ENCODE measurements at places on chromosomes 16 and 17.

DNA sequence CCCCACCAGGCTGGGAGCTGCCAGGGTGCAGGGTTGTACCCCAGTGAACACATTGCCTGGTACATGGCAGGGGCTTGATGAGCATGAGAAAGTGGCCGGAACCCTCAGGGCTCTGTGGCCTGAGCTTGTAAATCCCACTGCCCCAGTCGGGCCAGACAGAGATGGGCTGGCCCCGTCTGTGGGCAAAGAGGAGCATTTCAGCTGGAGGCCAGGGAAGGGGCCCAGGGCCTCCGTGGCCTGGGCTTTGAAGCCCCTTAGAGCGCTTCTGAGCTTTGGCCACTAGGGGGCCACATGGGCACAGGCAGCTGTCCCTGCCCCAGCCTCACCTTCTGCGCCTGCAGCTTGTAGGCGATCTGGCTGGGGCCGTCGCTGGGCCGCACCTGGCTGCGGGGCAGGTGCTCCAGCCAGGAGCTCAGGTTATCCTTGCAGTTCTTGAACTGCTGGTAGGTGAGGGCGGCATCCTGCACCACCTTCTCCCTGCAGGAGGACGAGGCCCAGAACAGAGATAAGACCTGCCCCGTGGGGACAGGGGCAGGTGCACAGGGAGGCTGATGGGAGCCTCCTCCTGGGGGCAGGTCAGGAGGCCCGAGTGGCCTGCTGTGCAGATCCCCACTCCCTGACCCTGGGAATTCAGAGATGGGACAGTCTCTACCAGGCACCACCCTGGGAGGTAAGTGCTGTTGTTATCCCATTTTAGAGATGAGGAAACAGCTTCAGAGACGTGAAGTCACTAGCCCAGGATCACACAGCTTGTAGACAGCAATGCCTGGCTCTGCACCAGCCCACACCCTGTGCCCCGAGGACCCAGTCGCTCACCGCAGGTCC lies 12.8 kb downstream of the EVPL start:
- DNase-seq, result peak; percentile 15

DNA sequence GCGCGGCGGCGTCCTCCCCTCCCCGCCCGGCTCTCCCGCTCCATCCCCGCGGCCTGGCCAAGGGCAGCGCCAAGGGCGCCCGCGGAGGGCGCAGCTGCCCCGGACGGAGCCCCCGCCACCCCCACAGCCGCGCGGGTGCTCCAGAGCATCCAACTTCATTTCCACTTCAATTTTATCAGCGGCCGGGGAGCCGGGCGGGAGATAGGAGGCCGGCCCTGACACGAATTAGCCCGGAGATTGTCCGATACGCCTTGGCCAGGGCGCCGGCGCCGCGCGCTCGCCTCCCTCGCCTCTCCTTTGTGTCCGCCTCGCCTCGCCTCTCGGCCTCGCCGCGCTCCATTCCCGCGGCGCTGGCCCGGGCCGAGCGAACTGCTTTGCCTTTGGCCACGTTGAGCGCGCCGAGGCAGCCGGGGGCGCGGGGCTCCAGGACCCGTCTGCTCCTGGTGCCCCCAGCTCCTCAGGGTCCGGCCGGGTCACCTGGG lies 129.1 kb upstream of the LHX1 start:
- DNase-seq, result no peak

GRCh38 chr16:30530163-30531037 lies 4.0 kb upstream of the ZNF768 start:
- DNase-seq, result no peak

DNA sequence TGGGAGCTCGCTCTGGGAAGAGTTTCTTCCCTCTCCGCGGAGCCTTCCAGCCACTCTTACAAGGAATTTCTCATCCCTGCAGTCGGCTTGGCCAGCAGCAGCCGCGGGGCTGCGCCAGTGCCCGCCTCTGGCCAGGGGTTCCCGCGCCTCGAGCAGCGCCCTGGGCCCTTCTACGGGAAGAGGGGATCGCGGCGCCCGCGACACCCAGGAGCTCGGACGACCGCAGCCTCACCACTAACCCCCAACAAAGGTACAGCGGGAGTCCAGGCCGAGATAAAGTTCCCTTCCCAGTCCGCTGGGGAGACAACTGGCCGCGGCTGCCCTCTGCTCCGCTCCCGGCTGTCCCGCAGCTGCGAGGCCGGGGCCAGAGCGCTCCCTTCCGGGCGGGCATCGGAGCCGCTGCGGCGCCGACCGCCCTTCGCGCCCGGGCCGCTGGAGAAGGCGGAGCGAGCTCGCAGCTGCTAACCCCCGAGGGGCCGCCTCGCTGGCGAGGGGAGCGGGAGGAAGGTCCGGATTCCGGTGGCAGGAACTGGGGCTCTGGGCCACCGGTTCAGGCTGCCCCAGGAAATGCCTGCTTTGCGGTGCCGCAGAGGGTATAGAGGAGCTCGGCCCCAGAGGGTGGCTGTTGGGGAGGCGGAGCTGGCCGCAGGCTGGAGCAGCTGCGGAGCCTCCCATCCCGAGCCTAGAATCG lies 3.6 kb upstream of the HS3ST3B1 start:
- DNase-seq, result no peak

GRCh38 chr16:4472880-4473279 lies 1.5 kb downstream of the NMRAL1 start:
- DNase-seq, result no peak

DNA sequence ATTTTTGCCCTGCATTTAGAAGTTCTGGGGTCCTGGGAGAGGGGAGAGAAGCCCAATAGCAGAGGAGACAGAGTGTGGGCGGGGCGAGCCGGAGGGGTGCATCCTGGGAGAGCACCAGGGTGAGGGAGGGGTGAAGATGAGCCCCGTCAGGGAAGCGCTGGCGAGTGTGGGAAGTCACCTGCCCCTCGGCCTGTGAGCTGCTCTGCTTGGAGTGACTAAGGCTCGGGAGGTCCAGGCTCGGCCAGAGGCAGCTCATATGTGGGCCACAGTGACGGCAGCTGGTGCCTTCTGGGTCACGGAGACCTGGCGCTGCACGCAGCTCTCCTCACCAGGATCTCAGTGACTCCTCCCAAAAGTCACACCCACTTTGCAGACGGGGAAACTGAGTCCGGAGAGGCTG lies 1.1 kb downstream of the ZG16B start:
- DNase-seq, result no peak

GRCh38 chr16:27511657-27512448 lies 37.9 kb downstream of the GTF3C1 start:
- peak; percentile 81 for DNase-seq

DNA sequence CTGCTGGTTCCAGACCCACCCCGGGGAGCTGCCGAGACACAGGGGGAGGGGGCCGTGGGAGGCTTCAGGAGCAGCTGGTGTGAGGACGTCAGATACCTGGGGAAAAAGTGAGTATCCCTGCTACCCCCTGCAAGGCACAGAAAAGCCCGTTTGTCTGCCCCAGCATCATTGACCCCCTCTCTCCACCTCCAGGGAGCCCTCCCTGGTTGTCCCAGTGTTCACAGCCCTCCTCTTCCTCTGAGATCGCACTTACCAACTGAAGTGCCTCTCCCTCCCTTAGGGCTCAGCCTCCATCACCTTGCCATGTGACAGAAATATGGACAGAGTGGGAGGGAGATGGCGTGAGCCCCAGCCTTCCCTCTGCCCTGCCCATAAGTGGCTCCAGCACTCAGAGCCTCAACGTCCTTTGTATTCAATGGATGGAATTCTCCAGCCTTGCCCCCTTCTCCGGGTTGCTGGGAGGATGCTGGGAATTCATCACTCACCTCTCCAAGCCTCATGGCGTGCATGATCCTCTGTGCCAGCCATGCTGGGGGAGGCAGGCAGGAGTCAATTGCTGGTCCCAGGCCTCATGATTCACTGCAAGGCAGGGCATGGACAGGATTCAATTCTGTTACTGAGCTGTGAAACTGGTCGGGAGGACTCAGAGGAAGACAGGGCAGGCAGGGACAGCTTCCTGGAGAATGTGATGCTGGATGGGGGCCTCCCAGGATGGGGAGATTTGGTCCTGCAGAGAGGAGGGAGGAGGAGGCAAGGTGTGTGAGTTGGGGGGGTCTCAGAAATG lies 14.6 kb downstream of the SPNS3 start:
- no peak for DNase-seq

DNA sequence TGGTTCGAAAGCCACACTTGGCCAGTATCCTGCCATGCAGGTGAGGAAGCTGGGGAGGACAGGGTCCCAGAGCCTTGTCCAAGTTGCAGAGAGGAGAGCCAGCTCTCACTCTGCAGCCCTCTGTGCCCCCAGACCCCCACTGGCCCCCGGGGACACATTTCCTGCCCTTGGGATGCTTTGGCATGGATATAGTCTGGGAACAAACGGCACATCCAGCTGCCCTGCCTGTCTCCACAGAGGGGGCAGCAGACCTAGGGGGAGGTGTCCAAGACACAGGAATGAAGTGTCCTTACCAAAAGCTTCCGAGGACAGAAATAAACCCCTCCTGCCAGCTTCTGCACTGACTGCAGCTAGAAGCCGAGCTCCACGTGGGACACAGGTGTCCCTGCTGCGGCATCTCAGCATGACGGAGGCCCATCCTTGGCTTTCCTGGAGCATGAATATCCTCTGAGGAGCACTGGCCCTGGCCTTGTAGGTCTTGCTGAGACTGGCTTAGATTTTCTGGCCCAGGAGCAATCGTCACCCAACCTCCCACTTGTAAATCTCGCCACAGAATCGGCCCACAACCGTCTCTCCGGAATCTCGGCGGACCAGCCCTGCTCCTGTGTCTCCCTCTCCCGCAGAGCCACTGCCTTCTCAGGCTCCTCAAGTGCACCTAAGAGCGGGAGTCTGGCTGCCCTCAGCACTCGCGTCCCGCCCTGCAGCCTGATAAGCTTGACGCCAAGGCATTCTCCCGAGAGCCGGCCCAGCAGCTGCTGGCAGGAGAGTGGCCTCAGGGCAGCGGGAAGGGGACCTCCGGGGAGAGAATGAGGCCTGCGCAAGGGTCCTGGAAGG lies 1.1 kb upstream of the CAPN15 start:
- DNase-seq, result peak; percentile 23

GRCh38 chr17:27450416-27450815 lies 5.8 kb upstream of the KSR1 start:
- no peak for DNase-seq

GRCh38 chr17:30235386-30236296 lies at the start of gene SLC6A4:
TSS of gene SLC6A4 (minus strand) at chr17:30235697. CDS start at chr17:30221958, 13,739 bp downstream.
- DNase-seq, result no peak

GRCh38 chr17:73998653-73999645 lies 204.5 kb upstream of the RPL38 start:
- no peak for DNase-seq

GRCh38 chr17:74391771-74392170 lies 24.5 kb downstream of the GPR142 start:
- no peak for DNase-seq

- no peak for DNase-seq
Observed at GRCh38 chr16:66401610-66402009, 25.5 kb upstream of the BEAN1 start.

DNA sequence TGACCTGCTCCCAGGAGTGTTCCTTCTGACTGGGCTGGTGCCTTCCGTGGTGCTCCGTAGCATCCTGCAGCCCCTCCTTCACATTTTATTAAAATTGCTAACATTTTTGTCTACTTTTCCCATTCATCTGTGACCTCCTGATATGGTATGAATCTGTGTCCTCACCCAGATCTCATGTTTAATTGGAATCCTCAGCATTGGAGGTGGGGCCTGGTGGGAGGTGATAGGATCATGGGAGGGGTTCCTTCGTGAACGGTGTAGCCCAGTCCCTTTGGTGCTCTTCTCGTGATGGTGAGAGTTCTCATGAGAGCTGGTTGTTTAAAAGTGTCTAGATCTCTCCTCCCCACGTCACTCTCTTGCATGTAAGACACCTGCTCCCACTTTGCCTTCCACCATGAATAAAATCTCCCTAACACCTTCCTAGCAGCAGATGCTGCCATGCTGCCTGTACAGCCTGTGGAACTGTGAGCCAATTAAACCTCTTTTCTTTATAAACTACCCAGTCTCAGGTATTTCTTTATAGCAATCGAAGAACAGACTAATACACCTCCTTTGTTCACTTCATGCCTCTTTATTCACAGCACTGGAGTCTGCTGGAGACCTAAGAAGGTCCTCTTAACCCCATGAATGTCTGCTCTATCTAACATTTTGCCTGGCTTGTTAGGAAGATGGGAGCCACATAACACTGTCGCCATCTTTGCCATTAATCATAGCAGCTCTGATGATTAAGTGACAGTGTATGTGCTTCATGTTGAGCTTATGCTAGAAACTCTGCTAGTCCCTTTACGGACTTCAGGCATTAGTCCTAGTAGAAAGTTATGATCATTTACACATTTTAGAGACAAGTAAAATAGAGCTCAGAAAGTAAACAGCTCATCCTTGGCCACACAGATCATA lies 377.7 kb upstream of the MAF start:
- DNase-seq, result no peak

DNA sequence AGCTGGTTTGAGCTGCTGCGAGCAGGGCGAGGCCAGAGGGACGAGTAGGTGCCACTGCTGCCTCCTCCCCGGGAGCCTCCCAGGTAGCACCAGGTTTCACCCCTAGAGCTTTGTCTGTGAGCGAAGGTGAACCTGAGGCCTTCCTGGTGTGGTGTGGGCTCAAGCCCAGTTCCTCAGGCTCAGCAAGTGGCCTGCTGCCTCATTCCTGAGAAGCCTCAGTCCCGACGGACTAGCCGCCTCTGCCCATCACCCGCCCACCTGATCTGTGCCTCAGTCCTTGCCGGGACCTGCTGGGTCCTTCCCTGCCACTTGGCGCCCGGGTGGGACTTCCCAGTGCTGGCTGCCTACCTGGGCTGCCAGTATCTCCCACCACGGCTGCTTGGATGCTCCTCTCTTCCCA lies 1.7 kb downstream of the NLRC3 start:
- DNase-seq, result no peak

- no peak for DNase-seq
Observed at GRCh38 chr17:17253406-17253805, 16.4 kb upstream of the FLCN start.

DNA sequence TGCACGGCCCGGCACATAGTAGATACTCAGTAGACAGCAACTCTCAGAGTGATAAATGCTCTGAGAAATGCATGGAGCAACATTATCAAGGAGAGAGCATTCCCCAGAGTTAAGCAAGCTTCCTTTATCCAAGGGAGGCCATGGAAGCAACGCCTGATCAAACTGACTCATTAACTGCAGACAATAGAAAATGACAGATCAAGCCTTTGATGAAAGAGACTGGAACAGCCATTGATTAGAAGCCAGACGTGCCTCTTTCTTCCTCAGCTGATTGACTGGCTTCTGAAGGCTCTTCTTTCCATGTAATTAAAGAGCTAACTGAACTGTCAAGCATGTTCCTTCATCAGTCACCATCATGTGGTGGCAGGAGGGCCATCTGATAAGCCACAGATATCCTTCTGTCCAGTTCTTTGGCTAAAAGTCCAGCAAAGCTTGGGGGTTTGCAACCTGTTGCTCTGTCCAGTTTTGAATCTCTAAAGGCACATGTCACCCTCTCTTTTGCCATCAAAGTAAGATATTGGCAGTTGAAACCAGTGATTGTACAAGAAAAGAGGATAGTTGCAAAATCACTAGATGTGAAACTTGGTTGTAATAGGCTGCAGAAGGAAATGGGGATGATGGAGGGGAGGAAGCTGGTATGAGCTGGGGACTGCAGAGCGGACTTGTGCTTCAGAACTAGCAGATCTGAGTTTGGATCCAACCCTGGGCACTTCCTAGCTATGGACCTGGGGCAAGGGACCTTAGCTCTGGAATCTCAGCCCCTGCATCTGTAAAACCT lies 188.0 kb downstream of the HAPSTR1 start:
- no peak for DNase-seq

GRCh38 chr17:2595716-2596115 lies 2.3 kb downstream of the PAFAH1B1 start:
- DNase-seq, result no peak
